ENCODE measurements at places on chromosomes 12 and 14.
A peak's percentile ranks its signal among the peaks of the same experiment; 100 is the strongest.

- DNase-seq = no peak
Observed at GRCh38 chr12:79983492-79983891, 48.6 kb upstream of the PPP1R12A start.

GRCh38 chr12:14771651-14772137 is 31.6 kb downstream of the WBP11 start:
- no peak for DNase-seq

DNA sequence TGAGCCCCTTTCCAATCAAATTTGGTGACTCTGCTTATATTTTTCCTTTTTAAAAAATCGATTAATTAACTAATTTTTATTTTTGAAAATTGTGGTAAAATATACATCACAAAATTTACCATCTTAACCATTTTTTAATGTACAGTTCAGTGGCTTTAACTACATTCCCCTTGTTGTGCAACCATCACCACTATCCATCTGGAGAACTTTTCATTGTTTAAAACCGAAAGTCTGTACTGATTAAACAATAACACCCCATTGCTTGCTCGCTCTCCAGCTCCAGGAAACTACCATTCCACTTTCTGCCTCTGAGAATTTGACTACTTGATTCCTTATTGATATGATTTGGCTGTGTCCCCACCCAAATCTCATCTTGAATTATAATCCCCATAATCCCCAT is 283.4 kb downstream of the C12orf75 start:
- no peak for DNase-seq

GRCh38 chr12:17134315-17134714 is 528.4 kb upstream of the LMO3 start:
- DNase-seq = no peak

DNA sequence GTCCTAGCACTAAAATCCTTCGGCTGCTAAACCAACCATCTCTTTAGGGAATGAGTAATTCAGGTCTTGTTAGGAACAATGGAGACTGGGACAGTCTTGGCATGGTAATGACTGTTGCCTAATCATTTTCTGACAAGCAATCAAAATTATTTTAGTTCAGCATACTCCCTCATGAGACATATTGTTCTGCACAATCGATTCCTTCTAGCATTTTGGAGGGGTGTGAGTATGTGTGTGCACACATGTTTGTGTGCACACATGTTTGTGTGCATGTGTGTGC is 2.1 kb upstream of the KRT1 start:
- DNase-seq = no peak

GRCh38 chr12:111410431-111411184 is 4.9 kb downstream of the SH2B3 start:
- DNase-seq = no peak

DNA sequence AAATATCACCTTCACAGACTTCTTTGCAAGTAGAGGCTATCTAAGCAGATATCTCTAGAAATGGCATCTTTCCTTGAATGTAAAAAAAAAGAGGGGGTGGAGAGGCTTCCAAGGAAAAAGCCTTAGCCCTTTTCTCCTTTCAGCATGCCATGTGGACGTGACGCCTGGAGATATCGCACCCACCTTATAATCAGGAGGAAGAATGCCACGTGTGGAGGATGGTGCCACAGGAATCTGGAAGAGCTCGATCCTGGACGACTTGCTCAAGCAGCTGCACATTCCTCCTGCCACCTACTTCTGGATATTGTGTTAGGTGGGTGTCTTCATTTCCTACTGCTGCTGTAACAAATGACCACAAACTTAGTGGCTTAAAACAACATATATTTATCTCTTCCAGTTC is 203.6 kb downstream of the NUAK1 start:
- DNase-seq = no peak

DNA sequence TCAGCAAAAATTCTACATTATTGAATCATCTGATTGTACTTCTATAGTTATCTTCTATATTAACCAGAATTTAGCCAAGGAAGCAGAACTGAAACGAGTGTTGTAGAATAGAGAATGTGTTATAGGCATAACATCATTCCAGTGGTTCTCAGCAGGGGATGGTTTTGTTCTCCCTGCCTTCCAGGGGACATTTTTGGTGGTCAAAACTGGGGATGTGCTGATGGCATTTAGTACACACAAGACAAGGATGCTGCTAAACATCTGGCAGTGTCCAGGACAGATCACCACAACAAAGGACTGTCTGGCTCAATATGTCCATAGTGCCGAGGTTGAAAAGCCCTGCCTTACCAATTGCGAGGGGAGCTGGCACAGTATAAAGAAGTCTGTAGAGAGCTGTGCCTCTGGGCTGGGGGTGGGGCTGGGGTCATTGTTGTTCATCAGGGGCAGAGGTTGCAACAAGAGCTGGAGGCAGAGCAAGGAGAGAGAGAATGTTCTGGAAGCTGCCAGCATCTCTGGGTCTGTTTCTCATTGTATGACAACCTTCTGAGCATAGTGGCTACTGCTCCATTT is 1472.8 kb downstream of the AACS start:
- no peak for DNase-seq

DNA sequence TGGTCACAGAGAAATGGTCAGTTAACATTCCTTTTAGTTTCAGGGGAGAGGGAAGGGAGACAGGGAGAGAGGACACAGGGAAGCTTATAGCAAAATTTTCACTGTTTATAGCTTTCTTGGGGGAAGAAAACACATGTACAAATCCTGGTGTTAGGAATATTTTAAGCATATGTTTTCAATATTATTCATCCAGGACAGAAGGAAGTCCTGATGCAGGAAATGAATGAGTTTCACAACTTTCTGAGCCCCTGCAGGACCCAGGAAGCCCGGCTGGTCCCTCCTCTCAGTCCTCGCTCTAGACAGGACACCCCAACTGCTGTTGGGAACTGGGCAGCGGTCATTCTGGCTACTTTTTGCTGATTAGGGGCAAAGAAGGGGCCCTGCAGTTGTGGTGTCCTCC is 71.1 kb upstream of the ZDHHC17 start:
- no peak for DNase-seq

- DNase-seq = no peak
Observed at GRCh38 chr12:83197483-83197914, 510.8 kb downstream of the TMTC2 start.

- DNase-seq = no peak
Observed at GRCh38 chr12:9606736-9607372, 862 bp downstream of the KLRB1 start.

DNA sequence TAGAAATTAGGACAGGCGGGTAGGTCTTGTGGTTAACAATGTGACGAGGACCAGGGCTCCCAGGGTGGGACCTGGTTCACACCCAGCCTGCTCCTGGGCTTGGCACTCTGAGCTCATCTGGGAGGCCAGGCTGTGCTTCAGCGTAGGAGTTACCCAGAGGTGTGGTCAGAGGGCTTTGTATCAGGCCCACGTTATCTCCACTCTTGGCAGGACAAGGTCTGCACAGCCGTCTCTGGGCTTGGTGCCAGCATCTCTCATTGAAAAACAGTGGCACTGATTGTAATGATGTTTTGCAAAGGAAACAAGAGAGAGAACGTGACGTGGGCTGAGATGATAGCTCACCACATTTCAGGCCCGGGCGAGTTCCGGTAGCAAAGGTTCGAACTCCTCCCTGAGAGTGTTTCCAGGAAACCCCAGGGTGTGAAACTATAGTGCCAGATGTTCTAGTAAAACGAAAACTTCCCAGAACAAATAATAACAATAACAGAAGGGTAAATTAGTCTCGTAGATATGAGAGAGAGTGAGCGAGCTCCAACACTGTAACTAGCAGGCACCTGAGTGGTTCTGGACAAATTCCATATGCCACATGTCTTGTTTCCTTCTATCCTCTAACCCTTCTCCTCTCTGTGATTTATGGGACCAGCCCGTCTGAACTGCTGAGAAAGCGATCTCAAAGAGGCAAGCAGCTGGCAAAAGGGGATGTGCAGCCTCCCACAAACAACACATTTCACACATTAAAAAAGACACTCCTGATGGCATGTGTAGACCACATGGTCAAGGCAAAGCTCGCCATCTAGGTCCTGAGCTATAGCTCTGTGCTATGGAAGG is 227.3 kb downstream of the KTN1 start:
- DNase-seq = peak; percentile 50

GRCh38 chr12:84637926-84638325 is 274.7 kb downstream of the SLC6A15 start:
- no peak for DNase-seq

GRCh38 chr14:95488376-95489213 is 27.9 kb downstream of the SYNE3 start:
- no peak for DNase-seq

DNA sequence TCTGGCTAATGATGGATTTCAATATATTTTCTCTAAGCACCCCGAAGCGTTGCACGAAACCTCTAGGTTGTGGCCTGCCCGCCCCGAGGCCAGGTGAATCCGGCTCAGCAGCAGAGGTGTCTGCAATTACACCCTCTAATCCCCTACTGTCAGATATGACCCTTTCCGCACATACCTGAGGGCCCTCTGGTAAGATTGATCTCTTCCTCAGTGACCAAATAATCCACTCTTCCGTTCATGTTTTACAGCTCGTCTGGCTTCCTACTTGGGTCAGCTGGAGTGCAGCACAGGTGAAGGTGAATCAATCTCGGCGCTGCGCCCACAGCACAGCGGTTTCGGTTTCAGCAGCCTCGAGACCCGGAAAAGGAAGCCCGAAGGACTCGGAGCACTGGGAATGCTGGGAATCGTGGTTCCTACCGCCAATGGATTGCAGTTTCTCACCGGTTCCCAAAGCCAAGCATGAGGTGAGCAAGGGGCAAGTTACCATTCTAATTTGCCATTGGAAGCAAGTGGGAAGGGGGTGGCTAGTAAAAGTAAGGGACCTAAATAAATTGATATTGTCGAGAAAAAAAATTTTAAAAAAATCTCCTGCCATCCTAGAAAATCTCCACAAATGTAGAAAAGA is at the start of gene SYNJ2BP:
TSS of gene SYNJ2BP (minus strand) at position 366 of the 625 bp plus-strand sequence. CDS start at position 239, 127 bp downstream.
- peak; percentile 80 for DNase-seq

DNA sequence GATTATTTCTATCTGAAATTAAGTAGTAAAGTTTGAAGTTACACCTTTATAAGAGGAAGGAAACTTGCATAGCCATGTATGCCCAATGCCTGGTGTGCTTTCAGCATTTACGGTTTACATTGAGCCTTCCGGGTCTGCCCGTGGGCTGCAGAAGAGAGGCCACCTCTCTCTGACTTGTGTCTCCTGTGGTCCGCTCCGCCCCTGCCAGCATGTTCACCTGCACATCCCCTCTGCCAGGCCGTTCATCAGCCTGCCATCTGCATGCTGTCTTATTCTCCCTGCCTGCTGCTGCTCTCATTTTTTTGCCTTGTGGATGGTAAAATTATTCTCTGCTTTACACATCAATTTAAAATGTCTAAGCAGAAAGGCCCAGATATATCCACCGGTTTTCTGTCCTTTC is 41.5 kb upstream of the DYNC1H1 start:
- no peak for DNase-seq

DNA sequence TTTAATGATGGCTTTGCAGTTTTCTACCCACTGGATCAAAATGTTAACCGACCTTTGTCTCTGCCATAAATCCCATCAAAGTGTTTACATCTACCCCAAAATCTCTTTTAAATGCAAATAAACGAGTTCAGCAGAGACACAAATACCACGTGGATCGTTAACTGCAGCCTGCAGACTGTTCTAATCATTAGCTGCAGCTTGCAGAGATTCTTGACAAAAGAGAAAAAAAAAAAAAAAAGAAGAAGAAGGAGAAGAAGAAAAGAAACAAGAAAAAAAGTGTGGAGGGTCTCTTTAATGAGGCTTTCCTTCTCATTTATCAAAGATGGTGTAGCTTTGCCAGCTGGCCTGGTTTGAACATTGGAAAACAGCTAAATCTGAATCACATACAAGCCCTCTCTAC is 275.7 kb downstream of the NEDD1 start:
- DNase-seq = no peak

GRCh38 chr14:102893452-102893851 is 29.0 kb upstream of the AMN start:
- DNase-seq = no peak

DNA sequence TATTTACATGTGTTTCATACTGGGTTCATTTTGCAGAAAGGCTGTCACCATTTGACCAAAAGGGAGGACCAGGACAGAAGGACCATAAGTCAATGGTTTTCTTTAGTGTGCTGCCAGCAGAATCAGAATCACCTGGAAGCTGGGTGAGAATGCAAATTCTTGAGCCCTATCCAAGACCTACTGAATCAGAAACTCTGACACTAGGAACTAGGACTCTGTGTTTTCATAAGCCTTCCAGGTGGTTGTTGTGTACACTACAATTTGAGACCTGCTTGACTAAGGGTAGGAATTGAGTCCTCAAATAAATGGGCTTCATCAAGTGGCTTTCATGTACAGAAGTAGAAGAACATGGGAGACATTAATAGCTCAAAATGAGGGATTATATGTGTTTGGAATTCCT is 32.2 kb downstream of the PDE6H start:
- no peak for DNase-seq

GRCh38 chr14:72738161-72738611 is 155.7 kb downstream of the DPF3 start:
- no peak for DNase-seq

DNA sequence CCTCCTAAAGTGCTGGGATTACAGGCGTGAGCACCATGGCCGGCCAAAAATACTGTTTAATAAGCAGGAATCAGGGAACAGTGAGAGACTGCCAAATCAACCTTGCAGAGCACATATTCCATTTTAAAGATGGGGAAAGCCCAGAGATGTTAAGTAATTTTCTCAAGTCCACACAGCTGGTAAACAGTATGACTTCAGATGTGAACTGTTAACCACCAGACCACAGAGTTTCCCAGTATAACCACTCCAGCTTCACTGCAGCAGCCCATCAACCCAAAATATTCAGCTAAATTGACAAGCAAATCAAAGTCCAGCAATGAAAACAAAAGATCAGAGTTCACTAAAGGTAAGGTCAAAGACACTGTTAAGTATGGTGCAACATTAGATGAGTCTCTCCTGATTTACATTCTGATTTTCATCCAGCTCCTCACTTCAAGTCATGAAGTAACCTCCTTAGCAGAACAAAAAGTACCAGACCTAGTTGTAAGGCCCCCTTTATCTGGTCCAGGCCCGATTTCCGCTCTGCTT is 82.1 kb downstream of the TRAFD1 start:
- DNase-seq = no peak

- DNase-seq = no peak
Observed at GRCh38 chr14:68841016-68841809, 48.3 kb upstream of the ZFP36L1 start.

DNA sequence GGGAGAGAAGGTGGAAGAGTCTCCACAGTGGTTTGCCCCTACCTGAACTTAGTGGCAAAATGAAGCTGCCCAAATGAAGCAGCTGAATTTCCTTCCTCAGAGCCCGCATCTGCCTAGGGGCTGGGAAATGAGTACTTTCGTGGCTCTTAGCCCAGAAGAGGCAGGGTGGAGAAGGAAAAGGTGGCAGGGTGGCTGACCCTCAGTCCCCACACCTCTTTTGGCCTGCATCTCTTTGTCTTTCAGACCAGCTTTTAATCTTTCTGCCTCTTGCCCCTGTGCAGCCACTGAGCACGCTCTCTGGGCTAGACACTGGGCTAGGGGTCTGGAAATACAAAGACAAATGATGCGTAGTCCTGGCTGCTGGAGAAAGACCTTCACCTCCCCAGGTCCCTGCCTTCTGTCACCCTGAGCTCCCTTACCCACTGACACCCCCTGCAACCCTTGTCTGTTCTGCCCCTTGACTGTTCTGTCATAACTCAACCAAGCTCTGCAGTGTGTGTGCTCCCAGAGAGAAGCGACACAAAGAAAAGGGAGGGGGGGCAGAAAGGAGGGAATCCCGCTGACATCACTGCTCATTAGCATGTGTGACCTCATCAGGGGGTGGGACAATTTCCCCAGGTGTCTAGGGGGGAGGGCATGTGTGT is 371 bp upstream of the REM2 start:
- DNase-seq = no peak

All from LNCaP clone FGC (cell line).